Fibroblast of the conjunctiva (primary cell): ENCODE measurements at places on chromosomes 3 and 15.

- DNase-seq = no peak
Measured at GRCh38 chr3:171678971-171679492, 131.3 kb downstream of the PLD1 start.

DNA sequence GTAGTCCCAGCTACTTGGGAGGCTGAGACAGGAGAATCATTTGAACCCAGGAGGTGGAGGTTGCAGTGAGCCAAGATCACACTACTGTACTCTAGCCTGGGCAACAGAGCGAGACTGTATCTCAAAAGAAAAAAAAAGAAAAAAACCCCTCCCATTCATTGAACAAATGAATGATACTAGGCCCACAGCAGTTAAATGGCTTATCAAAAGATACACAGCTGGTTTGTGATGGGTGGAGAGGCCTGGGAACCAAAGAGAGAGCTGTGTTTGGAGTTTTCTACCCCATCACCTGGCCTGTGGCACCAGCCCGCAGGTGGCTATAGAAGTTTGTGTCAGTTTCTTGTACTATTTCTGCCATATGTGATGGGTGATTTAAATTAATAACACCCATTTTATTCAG, 43.1 kb upstream of the LCTL start:
- no peak for DNase-seq

DNA sequence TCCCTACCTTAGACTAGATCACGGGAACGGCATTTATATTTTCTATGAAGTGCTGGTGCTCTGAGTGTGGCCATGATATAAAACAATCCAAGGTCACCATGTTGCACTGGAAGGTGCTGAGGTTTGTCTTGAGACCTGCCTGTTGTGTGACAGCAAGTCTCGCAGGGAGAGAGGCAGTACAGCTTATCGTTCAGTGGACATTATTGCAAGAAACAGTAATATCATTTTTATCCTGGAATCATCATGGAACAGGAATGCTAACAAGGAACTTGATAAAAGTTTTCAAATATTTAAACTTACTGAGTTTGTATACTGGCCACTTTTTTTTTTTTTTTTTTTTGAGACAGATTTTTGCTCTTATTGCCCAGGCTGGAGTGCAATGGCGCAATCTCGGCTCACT, 40.0 kb upstream of the GCNT3 start:
- DNase-seq = no peak

- DNase-seq = no peak
Measured at GRCh38 chr3:39388741-39389248, 5.6 kb downstream of the SLC25A38 start.

DNA sequence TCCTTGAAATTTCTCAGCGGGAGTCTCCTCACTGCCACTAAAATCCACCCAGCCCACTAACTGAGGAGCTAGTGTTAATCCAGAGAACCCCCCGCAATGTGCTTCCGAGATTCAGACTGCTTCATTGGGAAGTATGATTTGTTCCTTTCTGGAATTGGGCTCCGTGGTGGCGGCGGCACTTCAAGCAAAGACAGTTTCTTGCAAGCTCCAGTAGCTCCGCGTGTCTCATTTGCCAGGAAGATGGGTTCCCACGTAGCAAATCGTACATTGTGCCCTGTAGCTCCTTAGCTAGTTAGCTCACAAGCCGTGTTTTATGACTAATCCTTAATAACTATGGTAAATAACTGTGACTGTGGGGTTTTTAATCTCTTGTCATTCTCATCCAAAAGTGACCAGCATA, 45.4 kb downstream of the SLC6A1 start:
- no peak for DNase-seq

DNA sequence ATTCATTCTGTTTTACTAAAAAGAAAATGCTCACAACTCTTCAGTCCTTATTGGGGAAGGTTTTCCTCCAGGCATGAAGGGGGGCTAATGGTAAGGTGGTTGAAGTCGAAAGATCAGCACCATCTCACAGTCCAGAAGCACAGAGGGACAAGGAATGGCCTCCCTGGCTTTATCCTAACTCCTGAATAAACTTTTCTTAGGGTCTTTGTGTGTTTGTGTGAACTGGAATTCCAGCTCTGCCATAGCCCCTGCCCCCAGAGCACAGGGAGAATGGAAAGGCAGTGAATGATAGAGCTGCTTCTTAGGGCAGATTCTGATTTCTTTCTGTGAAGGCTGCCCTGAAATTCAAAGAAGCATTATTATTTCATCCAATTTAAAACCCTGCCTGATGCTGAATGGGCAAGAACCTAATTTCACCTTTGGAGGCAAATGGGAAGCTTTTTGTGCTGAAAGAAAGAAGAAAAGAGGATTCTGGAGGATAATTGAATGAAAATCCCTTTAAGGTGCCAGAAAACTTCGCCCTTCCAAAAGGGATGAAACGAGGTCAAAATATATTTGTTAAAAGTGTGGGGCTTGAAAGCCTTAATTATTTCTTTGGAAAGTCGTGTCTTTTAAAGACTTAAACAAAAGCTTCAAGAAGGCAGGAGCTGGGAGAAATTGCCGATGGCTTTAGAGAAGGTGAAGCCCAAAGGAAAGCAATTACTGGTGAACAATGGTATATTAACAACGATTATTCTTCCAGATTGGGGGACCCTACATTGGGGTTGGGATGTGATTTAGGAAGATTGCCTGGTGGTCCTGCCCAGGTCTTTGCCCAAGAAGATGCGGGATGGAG, 259.9 kb upstream of the RGMA start:
- DNase-seq = no peak

- no peak for DNase-seq
Measured at GRCh38 chr15:37921527-37922385, 12.7 kb upstream of the TMCO5A start.

DNA sequence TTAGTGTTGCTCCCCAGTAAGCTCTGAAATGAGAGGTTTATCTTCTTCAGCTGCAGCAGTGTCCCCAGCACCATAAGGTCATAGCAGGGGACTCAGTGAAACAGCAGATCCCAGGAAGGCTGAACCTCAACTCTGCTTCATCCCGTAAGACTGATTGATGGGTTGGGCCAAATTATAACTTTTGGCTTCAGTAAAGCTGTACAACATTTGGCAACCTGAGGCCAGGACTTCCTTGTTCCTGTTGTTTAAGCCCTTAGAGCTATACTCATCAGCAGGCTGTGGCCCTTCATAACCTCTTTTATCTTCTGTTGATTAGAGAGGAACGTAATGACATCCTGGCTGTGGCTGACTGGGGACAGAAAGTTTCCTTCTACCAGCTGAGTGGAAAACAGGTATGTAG, 29.0 kb downstream of the IFT122 start:
- no peak for DNase-seq

GRCh38 chr15:59678620-59679019, 10.5 kb downstream of the BNIP2 start:
- DNase-seq = no peak
